ENCODE measurements at places on chromosomes 7 and 10. TPM values are rescaled to one million over a fixed set of nuclear protein-coding genes. Genes with fewer than 3 reads are reported as not detected.

MACC1 gene
- total RNA-seq = not detected

FZD8 gene
- 151 TPM for total RNA-seq

FAM180A gene
- total RNA-seq = 0.22 TPM

KMT2E gene
- 109 TPM for total RNA-seq

RP9 gene
- 6.4 TPM for total RNA-seq

HABP2 gene
- total RNA-seq = not detected

SFRP5 gene
- not detected for total RNA-seq

GSAP gene
- 12.9 TPM for total RNA-seq

PIP gene
- not detected for total RNA-seq

TFPI2 gene
- 1,118 TPM for total RNA-seq

HTR7 gene
- 13.5 TPM for total RNA-seq

Measured in placental pericyte (primary cell).